Globus pallidus (tissue), 1 donor: ENCODE measurements at places on chromosomes 5 and 9.

DNA sequence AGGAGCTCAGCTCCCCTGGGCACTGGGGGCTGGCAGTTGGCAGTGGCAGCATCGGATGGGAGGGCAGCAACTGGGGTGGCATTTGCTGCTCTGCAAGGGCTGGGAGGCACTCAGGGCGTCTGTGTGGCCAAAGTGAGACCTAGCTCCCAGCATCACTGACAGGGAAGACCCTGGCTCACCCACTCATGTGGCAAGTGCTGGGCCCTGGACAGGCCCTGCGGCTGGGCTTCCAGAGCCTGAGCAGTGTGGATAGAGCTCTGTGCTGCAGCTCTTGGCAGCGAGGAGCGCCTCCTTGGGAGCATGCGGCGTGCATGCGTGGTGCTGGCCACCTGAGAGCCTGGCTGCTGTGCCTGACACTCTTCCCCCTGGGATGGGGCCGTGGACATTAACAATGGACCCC, 10.2 kb downstream of the CEP72 start:
- DNase-seq, result no peak

- DNase-seq, result no peak
Measured at GRCh38 chr5:121288781-121289180, 562.9 kb upstream of the FTMT start.

DNA sequence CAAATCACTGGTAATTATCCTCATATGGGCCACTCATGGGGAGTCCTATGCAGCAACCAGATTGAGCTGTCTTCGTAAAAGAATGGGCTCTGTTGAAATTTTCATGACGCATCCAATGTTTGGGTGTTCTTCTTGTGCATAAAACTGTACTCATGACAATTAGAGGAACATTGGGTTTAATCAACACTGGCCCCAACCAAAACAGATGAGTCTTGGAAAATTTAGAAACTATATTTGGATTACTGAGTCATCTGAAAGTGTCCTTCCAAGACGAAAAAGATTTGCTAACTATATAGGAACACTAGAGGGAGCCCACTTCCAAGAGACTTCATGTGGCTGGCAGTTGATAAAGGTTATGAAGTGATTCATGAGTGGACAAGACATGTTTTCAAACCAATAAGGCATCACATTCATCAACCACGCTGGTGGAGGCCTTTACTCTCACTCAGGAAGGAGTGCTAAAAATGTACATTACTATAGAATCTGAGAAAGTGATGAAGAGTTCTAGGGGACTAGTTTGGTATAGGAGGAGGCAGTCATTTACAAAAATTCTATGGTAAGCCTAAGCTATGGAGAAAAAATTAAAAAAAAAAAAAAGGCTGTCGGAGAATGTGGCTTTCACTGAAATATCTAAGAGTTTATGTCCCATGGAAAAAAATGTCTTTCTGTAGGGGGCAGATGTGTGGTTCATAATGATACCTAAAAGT, 313.5 kb downstream of the PRDM9 start:
- peak; percentile 8 for DNase-seq

GRCh38 chr9:4678679-4679267, 596 bp upstream of the CDC37L1 start:
- DNase-seq, result peak; percentile 60

- no peak for DNase-seq
Measured at GRCh38 chr5:67371924-67372323, 175.3 kb upstream of the CD180 start.

GRCh38 chr5:119458911-119459632, 6.8 kb downstream of the HSD17B4 start:
- no peak for DNase-seq

DNA sequence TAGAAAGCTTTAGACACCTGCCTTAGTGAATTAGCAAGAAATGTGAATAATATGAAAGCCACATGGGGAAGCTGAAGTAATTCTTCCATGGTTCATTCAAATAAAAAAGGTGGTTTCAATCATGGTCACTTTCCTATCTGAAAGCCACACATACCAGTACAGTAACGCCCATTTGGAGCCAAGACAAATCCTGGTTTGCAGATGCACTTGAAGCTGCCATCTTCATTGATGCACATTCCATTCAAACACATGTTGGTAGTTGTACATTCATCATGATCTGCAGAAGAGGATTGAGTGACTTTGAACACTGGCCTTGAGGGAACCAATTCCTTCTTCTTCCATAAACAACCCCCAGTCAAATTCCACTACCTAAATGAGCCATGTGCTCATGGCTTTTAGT, 161.5 kb downstream of the FBN2 start:
- DNase-seq, result no peak

- no peak for DNase-seq
Measured at GRCh38 chr9:137575716-137576411, 2.9 kb downstream of the DPH7 start.

DNA sequence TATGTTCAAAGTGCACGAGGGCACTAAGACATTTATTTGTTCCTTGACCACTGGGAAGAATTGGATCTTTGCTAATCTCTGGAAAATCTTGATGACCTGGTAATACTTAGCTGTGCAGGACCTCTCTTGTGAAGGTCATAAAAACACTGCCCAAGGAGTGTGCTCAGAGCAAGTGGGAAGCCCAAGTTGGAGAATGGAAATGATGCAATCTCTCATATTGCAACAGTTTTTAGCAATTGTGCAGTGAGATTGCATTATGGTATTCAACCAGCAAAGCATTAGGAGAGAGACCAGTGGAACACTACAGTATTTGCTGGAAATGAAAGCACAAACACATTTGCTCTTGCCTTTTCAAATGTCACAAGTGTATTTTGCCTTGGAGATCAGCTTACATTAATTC, 34.5 kb downstream of the TXNDC8 start:
- DNase-seq, result no peak

DNA sequence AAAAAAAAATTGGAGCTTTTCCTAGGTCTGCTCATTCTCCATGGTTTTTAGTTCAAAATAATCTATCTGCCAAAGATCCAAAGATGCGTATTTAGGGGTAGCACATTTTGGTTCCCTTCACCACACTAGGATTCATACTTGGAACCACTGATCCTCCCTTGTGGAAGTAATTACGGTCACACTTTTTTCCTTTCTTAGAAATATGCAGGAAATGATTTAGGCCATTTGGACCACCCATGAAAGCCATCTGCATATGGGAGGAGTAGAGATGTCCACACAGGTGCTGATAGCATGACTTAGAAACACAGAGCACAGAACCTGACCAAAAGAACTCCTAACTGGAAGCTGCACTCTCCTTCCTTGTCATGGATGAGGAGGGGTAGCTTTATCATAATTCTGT, 105.9 kb upstream of the RAI14 start:
- DNase-seq, result no peak

GRCh38 chr9:135010921-135011320, 76.5 kb upstream of the OLFM1 start:
- DNase-seq, result no peak

- DNase-seq, result no peak
Measured at GRCh38 chr9:93112116-93112863, 16.3 kb downstream of the CARD19 start.
